Stimulated activated naive CD8-positive, alpha-beta T cell treated with anti-CD3 and anti-CD28 coated beads, Interleukin-15, amount 100 ng/mL, for 72 hours (primary cell): ENCODE measurements at places on chromosomes 4 and X.

DNA sequence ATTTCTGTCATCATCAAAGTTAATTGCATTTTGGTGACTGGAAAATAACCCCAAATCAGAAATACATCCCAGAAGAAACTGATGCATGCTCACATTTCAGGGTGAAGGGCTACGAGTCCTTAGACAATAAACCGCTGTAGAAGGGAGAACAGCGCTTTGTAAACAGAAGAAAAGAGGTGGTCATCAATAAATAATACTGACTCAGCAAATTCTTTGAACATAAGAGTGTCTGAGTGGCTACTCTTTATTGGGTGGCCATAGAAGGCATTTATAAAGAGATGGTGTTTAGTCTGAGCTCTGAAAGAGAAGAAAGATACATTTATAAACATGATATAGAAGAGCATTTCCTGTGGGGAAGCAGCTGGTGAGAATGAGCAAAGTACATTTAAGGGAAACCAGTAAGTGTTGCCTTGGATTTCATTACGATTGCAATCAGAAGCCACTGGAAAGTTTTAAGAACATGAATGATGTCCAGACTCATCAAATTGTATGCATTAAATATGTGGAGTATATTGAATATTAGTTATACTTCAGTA, 246.9 kb upstream of the GIMD1 start:
- DNase-seq, result no peak

GRCh38 chr4:3317011-3317655, 24.3 kb downstream of the RGS12 start:
- DNase-seq, result no peak

DNA sequence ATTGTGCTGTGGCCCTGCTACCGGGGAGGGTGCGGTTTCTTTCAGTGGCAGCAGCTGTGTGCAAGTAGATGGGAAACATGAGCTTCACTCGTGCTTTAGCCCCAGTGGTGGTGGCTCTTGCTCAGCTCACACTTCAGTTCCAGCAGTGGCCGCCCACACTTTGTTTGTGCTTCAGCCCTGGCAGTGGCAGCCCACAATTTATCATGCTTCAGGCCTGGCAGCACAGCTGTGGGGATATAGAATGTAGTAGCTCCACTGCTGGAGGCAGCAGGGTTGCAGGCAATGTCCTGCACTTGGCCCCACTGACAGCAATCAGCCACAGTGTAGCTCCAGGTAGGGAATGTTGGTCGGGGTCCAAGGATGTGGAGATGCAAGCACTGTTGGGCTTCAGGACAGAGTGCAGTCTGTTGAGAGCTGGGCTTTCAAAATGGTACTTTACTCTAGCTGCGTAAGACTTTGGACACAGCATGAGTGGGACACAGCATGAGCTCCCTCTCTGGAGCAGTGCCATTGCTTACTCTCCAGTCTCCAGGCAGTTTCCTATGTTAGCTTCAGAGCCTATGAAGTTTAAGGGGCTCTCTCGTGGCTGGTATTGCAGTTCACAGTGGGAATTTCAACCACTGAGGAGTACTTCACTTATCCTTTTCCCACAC, 413.1 kb downstream of the PDGFC start:
- no peak for DNase-seq

DNA sequence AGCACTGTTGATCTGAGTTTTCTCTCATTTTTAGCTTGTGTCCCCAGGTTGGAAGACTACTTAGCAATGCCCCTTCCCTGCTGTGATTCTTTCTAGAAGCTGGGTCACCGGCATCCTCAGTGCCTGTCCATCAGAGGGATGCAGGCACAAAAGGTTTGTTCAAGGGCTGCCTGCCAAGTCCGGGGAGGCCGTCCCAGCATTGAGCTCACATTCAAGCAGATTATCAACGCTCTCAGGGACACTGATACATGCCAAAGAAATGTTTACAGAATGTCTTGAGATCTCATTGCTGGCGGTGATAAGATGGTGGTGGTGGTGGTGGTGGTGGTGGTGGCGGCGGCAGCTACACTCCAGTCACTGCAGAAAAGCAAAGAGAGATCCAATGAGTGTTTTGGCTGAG, 79.6 kb upstream of the VCX3A start:
- no peak for DNase-seq

GRCh38 chr4:87601361-87601760, 7.0 kb upstream of the DSPP start:
- no peak for DNase-seq

- DNase-seq, result no peak
These were observed 50.8 kb downstream of the MAOA start for GRCh38 chrX:43706786-43707370.

- DNase-seq, result no peak
These were observed 127.9 kb downstream of the NEK1 start for GRCh38 chr4:169484485-169484884.

DNA sequence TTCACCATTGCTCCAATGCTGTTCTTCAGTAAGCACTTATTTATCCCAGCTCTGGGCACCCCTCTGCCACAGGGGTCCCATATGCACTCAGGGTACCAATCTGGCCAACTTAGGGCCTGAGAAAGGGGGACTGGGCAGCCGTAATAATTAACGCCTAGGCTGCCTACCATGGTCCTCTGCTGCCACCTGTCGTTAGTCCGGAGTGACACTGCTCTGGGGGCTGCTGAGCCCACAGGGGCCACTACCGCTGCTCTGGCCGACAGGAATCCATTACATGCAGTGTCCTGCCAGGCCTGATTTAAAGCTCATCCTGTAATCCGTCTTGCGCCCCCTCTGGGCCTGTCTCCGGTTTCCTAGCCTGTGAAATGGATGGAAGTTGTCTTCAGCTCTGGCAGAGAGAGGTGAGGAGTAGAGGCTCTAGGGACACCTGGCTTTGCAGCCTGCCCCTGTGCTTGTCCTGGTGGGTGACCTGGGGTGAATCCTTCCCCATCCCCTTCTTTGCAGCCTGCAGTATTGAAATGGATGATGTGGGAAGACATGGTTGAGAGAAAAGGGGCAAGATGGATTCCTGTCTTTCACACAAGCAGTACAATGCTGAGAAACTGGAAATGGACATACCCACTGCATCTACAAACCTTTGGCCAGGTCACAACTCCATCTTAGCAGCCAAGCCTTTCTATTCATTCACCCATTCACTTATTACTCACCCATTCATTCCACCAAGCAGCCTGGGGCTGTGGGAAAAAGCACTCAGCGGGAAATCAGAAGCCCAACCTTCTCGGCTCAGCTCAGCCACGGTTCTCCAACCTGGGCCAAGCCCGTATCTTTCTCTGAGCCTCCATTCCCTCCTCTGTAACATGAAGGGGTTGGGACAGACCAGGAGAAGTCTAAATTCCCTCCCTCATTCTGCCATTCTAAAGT, 116.3 kb upstream of the NALF2 start:
- peak; percentile 16 for DNase-seq

DNA sequence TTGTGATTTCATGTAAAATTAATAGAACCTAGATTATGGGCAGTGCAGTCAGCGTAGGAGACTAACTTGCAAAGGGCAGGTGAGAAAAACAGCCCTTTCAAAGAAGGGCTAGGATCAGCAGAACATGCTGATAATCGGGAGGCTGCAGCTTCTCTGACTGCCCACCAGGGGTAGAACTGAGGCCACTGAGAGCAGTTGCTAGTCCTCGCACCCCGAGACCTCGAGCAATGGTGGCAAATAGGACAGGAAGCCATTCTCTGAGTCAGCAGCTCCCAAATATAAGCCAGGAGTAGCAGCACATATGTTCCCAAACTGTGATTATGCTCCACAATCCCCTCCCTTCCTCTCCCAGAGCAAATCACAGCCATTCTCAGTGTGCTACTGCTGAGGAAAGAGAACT, 186.5 kb downstream of the MSL3 start:
- no peak for DNase-seq

DNA sequence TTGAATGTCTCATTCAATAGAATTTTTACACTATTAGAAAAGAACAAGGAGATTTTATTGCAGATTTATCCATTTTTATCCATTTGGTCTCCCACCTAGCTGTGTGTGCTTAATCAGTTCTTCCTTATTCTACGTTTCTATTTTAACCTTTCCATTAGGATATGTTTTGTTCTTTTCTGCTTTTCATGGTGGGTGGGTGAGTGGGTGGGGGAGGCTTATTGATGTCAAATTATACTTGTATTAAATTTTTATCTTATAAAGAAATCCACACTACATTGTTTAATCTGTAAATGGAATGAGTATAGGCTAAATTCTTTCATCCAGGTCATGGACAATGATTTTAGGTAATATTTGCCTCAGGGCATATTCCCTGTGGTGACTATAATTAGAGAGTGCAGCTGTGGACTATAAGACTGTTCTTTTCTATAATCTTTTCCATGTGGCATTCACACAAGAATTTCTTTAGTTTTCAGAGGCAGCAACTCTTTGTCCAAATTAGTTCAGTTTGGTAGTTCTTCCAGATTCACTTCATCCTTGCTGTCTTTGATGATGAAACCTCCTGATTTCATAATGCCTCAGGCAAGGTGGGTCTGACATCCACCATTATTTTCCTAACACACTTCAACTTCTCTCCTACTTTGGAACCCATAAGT, 2451.8 kb downstream of the PCDH7 start:
- no peak for DNase-seq

DNA sequence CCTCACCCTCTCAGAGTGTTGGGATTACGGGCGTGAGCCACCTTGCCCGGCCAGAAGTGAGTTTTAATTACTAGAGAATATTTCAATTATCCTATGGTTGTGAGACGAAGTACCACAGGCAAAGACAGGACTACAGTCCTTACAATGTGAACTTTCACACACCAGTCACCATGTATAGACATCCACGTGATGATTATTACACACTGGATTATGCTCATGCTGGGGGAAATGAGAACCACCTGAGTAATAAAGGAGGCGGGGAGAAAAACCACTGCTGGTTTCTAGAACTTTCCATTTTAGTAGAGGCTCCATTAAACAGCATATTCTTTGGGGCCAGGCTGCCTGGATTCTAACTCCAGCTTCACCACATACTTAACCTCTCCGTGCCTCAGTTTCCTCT, 42.5 kb upstream of the TLR2 start:
- no peak for DNase-seq

GRCh38 chrX:136635235-136635634, 12.7 kb upstream of the CD40LG start:
- no peak for DNase-seq

DNA sequence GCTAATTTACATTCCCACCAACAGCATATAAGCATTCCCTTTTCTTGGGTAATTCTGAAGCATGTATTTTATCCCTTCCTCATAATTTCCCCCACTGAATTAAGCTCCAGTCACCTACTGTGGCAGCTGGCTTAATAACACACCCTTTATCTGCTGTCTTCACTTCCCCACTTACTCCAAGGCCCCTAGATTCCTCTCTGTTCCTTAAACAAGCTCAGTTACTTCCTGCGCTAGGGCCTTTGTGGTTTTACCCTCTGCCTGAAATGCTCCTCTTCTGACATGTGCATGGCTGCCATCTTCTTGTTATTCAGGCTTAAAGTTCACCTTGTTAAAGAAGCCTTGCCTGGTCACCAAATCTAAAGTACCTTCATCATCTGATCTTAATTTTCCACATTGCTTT, 47.2 kb upstream of the RPS6KA3 start:
- DNase-seq, result no peak

DNA sequence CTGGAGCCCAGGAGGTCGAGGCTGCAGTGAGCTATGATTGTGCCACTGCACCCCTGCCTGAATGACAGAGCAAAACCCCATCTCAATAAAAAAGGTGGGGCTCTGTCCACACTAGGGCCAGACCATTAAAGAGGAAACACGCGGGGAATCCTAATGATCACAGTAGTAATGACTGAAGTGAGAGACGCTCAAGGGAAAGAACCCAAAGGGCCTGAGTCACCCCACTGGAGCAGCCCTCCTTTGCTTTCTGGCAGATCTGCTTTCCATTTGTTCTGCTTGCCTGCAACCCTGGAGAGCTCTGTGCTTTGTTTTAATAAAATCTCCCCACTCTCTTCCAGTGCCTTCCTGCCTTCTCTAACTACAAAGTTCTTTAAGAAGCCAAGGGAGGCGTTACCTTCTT, 5.0 kb downstream of the TFDP3 start:
- DNase-seq, result no peak

DNA sequence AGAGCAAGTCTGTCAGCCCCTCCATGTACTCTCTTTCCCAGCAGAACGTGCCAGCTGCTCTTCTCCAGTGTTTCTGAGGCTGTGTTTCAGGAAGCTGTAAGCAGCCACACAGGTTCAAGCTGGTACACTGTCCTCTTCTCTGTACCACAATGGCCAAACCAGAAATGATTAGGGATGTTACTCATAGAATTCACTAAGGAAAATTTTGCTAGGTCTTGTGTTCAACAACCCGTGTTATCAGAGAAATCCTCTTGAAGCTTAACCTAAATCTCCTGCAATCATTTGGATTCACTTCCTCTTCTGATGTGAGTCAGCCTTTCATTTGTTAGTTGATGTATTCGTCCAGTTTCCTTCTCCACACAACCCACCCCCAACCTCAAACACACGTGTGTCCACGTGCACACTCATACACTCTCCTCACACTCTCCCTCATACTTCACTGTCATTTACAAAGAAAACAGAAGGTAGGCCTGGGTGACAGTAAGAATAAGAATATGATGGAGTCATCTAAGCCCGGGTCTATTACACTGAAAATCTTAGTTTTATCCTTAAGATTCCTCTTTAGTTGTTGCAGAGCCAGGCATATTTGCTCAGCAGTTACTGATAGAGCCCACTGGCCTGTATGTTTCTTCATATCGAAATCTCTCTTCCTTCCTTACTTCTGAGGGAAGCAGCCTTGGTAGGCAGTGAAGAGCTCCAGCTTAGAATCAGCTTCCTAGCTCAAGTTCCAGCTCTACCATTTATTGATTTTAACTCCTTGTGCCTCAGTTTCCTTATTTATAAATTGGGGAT, 63.4 kb downstream of the DCUN1D4 start:
- DNase-seq, result no peak

DNA sequence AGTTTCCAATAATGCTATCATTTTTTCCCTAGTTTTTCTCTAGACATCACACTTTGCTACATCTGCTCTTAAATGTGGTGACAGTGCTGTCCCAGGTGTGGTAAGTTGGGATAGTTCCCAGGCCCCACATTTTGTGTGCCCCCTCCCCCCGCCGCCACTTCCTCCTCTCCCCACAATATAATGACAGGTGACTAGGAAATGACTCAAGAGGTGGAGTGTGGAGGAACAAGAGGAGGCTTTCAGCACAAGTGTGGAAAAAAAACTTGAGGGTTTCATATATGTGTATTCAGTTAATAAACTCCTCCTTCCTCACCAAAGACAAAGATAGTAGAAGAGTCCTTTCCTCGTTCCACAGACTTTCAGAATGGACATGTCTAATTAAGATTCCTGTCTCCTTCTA, 18.3 kb upstream of the IL21 start:
- DNase-seq, result no peak

GRCh38 chr4:81495345-81495744, 23.6 kb upstream of the RASGEF1B start:
- no peak for DNase-seq

- DNase-seq, result no peak
These were observed 6.1 kb downstream of the TACC3 start for GRCh38 chr4:1727117-1728031.

DNA sequence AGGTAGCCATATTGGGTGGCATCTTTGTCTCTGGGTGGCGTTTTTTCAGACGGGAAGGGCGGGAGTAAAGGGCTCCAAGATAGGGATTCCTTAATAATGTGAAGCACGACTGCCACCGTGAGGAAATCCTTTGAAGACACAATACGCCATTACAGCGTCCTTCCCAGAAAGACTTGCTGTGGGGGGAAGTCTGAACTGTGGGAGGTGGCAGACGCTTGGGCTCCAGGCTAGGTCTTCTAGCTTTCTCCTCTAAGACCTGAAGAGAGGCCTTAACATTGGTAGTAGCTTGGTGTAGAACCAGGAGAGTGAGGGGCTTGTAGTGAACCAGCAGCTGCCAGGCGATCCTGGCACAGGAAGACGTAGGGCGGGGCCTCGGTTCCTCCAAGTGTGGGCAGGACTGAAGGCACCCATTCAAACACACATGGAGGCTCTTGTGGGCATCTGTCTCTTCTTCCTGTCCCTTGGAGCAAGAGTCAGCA, 197.3 kb downstream of the OR13H1 start:
- DNase-seq, result no peak
